ENCODE measurements at places on chromosomes 3 and 15. TPM values are rescaled to one million over a fixed set of nuclear protein-coding genes. Genes with fewer than 3 reads are reported as not detected.

PDE12 gene
- 29.8 TPM for total RNA-seq

HRH1 gene
- 28.3 TPM for total RNA-seq

NAA80 gene
- 1.5 TPM for total RNA-seq

CPNE9 gene
- not detected for total RNA-seq

LIPH gene
- not detected for total RNA-seq

KY gene
- total RNA-seq = 8.0 TPM

DOCK3 gene
- total RNA-seq = under 0.01 TPM

INSYN1 gene
- 0.23 TPM for total RNA-seq

SEMA4B gene
- 17.2 TPM for total RNA-seq

PRTG gene
- 1.2 TPM for total RNA-seq

GOLGA6L9 gene
- total RNA-seq = 3.3 TPM

CELF6 gene
- not detected for total RNA-seq

CCDC50 gene
- 103 TPM for total RNA-seq

EPHB1 gene
- 1.8 TPM for total RNA-seq

KCNMB3 gene
- total RNA-seq = 1.5 TPM

SAXO2 gene
- total RNA-seq = 1.2 TPM

PML gene
- 61.3 TPM for total RNA-seq

FBXL2 gene
- 14.8 TPM for total RNA-seq

USP4 gene
- total RNA-seq = 29.8 TPM

PIERCE2 gene
- total RNA-seq = 0.89 TPM

SGO1 gene
- 4.9 TPM for total RNA-seq

GOLGA8Q gene
- total RNA-seq = 1.8 TPM

CPLX3 gene
- not detected for total RNA-seq

TMC3 gene
- not detected for total RNA-seq

EBLN2 gene
- total RNA-seq = 8.9 TPM

SCAANT1 gene
- not detected for total RNA-seq

AADAC gene
- 0.09 TPM for total RNA-seq

ZFYVE19 gene
- 19.3 TPM for total RNA-seq

ARRDC4 gene
- 11.0 TPM for total RNA-seq

CLEC3B gene
- total RNA-seq = not detected

GOLGA6A gene
- not detected for total RNA-seq

PLD1 gene
- total RNA-seq = 22.4 TPM

CKMT1B gene
- not detected for total RNA-seq

GOLGA6L7 gene
- total RNA-seq = not detected

CCDC39 gene
- not detected for total RNA-seq

PRC1 gene
- total RNA-seq = 8.9 TPM

DZIP1L gene
- total RNA-seq = 25.2 TPM

TMEM266 gene
- total RNA-seq = not detected

GREM1 gene
- 41.6 TPM for total RNA-seq

ECE2 gene
- total RNA-seq = not detected

BSN gene
- total RNA-seq = 0.14 TPM

PTH1R gene
- not detected for total RNA-seq

IL17RB gene
- total RNA-seq = not detected

GP5 gene
- total RNA-seq = 0.14 TPM

MYLK gene
- 238 TPM for total RNA-seq

CA12 gene
- 98.9 TPM for total RNA-seq

PRRT3 gene
- total RNA-seq = 2.4 TPM

GPR171 gene
- total RNA-seq = not detected

GCNT3 gene
- total RNA-seq = 0.09 TPM

C3orf20 gene
- not detected for total RNA-seq

ATRIP gene
- 4.2 TPM for total RNA-seq

AGTR1 gene
- total RNA-seq = 5.7 TPM

PLSCR2 gene
- not detected for total RNA-seq

ZNF106 gene
- total RNA-seq = 97.4 TPM

MME gene
- total RNA-seq = 670 TPM

All from smooth muscle cell of the umbilical artery (primary cell).